ENCODE measurements at places on chromosomes 2 and 18. TPM values are rescaled to one million over a fixed set of nuclear protein-coding genes. Genes with fewer than 3 reads are reported as not detected.

Gene DUSP2
- 2.6 TPM for polyA plus RNA-seq

Gene MATN3
- polyA plus RNA-seq = 9.1 TPM

Gene CD207
- polyA plus RNA-seq = not detected

Gene LAMA3
- 122 TPM for polyA plus RNA-seq

Gene MTLN
- polyA plus RNA-seq = 27.6 TPM

Gene C1QL2
- polyA plus RNA-seq = 0.10 TPM

Gene AMER3
- polyA plus RNA-seq = 0.06 TPM

Measured in right lung (tissue), 10 donors.